Heart left ventricle (tissue), 16 donors: ENCODE measurements at places on chromosomes 11 and 22. TPM values are rescaled to one million over a fixed set of nuclear protein-coding genes. Genes with fewer than 3 reads are reported as not detected.
A peak's percentile ranks its signal among the peaks of the same experiment; 100 is the strongest.

DNA sequence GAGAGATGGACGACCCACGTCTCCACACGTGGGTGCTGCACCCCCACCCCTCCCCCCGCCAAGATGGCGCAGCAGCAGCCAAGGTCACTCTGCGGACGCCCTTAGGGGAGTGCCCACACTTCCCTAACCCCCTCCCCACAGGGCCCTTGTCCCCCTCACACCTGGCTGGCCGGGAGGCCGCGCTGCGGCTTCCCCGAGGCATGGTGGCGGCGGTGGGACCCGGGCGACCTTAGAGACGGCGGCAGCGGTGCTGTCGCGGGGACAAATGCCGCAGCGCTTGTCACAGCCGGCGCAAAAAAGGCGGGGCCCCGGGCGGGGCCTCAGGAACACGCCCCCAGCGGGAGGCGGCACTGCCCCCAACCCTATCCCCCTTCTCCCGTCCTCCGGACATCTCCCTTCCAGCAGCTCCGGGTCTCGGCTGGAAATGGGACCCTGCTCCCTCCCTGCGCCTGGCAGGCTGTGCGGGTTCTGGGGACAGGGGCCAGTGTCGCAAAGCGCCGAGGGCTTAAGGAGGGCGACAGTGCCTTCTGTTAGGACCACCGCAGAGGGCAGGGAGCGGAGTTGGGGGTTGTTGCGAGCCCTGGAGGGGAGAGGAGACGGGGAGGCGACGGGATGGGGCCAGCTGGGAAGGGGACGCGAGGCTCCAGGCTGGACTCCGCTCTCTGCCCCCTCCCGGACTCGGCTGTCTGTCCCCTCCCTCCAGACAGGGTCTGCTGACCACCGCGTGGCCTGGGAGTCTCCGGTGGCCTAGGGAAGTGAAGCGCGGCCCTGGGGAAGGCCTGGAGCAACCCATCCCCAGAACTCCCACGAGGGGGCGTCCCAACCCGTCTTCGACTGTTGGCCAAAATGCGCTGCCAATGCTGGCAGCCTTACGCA is at the start of gene CHCHD10:
CHCHD10 (minus strand) TSS at position 300 of the 876 bp plus-strand sequence; CDS start at position 202, 98 bp downstream.
- peak; percentile 88 for DNase-seq
- H3K27ac ChIP-seq, result peak within 1 kb of the TSS; percentile 95
- no peaks in the 10 kb centered on the region for H3K27me3 ChIP-seq
- H3K4me1 ChIP-seq, result peaks cover 49% of the 10 kb centered on the region

DNA sequence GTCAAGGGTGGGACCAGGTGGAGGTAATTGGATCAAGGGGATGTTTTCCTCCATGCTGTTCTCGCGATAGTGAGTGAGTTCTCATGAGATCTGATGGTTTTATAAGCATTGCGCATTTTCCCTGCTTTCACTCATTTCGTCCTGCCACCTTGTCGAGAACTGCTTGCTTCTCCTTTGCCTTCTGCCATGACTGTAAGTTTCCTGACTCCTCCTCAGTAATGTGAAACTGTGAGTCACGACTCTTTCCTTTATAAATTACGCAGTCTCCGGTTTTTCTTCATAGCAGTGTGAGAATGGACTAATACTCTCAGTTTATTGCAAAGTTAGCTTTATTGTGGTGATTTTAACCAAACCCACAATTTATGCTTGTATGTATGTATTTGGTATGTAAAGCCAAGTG is 878.5 kb upstream of the ANO3 start:
- no peaks in the 10 kb centered on the region for H3K36me3 ChIP-seq
- no peaks in the 10 kb centered on the region for H3K27me3 ChIP-seq
- DNase-seq, result no peak
- H3K27ac ChIP-seq, result no peak overlapping the region
- no peak overlapping the region for H3K4me3 ChIP-seq

GRCh38 chr22:19419464-19420178 is 11.9 kb downstream of the HIRA start:
- no peak for DNase-seq
- H3K4me1 ChIP-seq, result peaks cover 24% of the 10 kb centered on the region
- no peak overlapping the region for H3K27ac ChIP-seq
- no peaks in the 10 kb centered on the region for H3K36me3 ChIP-seq

DNA sequence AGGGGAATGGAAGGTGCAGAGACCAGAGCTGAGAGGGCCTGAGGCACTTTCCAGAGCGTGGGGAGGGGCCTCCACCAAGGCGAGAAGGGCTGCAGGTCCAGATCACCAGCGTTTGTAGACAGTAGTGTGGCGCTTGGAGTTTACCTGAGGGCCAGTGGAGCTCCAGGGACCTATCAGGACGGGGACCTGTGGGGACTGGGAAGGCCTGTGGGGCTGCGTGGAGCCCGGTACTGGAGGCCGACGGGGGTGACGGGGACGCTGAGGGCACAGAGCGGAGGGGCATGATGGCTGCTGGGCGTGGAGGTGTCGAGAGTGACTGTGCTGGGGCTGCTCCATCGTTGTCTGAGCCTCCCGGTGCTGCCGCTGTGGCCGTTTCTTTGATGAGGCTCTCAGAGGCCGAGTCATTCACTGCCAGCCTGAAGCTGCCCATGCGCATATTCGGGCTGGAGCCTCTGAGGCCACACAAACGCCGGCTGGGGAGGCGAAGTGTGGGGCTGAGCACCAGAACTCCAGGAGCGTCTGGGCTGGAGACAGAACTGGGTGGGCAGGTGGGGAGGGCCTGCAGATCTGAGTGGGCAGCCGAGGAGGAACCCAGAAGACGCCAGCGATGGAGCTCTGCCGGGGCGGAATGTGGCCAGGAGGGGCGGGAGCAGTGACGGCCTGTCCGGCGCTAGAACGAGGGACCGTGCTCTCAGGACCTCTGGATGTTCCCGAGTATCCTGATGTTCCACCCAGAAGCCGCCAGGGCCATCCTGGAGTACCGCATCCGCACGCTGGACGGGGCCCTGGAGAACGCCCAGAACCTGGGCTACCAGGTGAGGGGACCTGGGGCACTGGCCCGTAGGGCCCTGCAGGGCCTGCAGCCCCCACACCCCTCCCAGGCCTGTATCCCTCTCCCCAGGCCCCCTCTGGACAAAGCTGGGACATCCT is 2.6 kb downstream of the PGGHG start:
- H3K27me3 ChIP-seq, result peaks cover 5% of the 10 kb centered on the region
- DNase-seq, result peak; percentile 14
- no peak overlapping the region for H3K4me3 ChIP-seq
- no peaks in the 10 kb centered on the region for H3K36me3 ChIP-seq
- peaks cover 10% of the 10 kb centered on the region for H3K4me1 ChIP-seq

Gene DNAJC24
- 14.7 TPM for total RNA-seq

Gene THRSP
- total RNA-seq, result 0.35 TPM

Gene HBD
- not detected for total RNA-seq

DNA sequence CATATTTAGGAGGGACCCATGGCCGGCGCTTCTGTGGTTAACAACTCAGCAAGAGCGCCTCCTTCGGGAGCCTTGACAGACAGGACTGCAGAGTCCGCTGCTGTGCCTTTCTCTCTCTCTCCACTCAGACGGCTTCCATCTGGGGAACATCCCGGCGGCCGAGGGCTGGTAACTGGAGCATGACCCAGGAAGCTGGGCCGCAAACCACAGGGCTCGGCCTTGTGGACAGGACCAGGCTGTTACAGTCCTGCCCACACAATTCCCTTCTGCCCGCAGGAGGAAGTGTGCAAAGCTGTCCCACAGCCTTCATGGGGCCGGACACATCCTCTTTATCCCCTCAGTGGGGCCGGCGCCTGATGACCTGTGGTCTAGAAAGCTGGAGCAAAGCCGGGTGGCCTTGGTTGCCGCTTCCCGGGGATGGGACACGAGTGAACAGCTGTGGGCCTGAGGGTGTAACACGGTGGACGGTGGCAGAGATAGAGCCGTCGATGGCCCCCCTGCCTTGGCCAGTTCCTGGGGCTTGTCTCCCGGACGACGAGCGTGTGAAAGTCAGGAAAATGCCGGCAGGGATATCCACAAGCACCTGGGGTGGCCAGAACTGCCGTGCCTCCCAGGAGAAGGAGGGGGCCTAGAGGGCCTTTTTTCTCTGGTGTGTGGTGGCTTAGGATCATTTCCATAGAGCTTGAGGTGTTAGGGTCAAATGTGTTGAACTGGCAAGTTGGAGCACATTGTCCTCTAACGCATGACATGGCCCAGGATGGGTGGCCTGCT is 50.1 kb downstream of the FBLN1 start:
- DNase-seq, result peak; percentile 89
- no peak overlapping the region for H3K4me3 ChIP-seq
- H3K27ac ChIP-seq, result peak overlapping the region; percentile 86

Gene FOLR2
- total RNA-seq, result 136 TPM

DNA sequence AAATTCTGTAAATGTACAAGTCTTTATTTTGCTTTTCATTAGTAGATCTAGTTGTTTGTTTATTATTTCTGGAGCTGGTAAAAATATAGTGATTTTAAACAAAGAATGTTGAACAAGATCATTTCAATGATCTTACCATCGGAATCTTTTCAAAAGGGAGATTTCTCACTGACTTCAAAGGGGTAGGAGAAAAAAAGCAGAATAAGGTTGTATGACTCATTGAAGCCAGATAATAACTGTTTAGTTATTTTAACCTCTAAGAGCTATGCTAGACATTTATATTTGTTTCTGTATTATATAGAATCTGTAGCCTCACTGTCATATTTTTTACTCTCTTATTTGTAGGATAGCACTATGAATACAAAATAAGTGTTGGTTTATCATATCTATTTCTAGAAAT is 8.1 kb upstream of the PDE3B start:
- no peaks in the 10 kb centered on the region for H3K4me1 ChIP-seq
- H3K27ac ChIP-seq, result no peak overlapping the region
- no peaks in the 10 kb centered on the region for H3K36me3 ChIP-seq
- DNase-seq, result no peak
- no peak overlapping the region for H3K4me3 ChIP-seq

Gene RFPL3
- total RNA-seq, result not detected

- H3K36me3 ChIP-seq, result no peaks in the 10 kb centered on the region
- H3K27me3 ChIP-seq, result peaks cover 26% of the 10 kb centered on the region
- H3K4me3 ChIP-seq, result no peak overlapping the region
- no peak for DNase-seq
- H3K27ac ChIP-seq, result no peak overlapping the region
These were observed 10.4 kb downstream of the SPON1 start for GRCh38 chr11:13972944-13973343.

GRCh38 chr22:36257948-36258670 is 5.2 kb downstream of the APOL1 start:
- H3K4me1 ChIP-seq, result no peaks in the 10 kb centered on the region
- peaks cover 44% of the 10 kb centered on the region for H3K36me3 ChIP-seq
- no peak overlapping the region for H3K4me3 ChIP-seq
- no peak for DNase-seq
- H3K27ac ChIP-seq, result peak overlapping the region; percentile 60

DNA sequence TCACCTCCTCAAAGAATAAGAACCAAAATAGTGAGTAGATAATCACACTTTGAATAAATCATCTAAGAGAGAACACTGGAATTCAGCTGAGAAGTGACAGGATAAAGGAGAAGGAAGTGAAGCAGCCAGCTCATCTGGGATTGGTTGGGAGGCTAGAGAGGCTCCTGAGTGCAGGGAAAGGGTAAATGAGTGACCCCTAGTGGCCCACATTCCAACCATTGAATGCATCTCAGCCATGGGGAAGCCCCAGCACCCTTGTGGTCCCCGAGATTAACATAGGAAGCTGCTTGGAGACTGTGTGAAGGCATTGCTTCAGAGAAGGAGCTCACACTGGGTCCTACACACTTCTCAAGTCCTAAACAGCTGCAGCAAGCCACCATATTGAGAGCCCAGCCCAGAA is 82.3 kb downstream of the JRKL start:
- H3K27me3 ChIP-seq, result no peaks in the 10 kb centered on the region
- H3K4me1 ChIP-seq, result no peaks in the 10 kb centered on the region
- H3K4me3 ChIP-seq, result no peak overlapping the region
- DNase-seq, result no peak
- no peak overlapping the region for H3K27ac ChIP-seq

GRCh38 chr11:8286886-8287285 is 23.2 kb upstream of the LMO1 start:
- no peak overlapping the region for H3K4me3 ChIP-seq
- no peak for DNase-seq
- no peaks in the 10 kb centered on the region for H3K27me3 ChIP-seq
- no peak overlapping the region for H3K27ac ChIP-seq
- H3K36me3 ChIP-seq, result no peaks in the 10 kb centered on the region

DNA sequence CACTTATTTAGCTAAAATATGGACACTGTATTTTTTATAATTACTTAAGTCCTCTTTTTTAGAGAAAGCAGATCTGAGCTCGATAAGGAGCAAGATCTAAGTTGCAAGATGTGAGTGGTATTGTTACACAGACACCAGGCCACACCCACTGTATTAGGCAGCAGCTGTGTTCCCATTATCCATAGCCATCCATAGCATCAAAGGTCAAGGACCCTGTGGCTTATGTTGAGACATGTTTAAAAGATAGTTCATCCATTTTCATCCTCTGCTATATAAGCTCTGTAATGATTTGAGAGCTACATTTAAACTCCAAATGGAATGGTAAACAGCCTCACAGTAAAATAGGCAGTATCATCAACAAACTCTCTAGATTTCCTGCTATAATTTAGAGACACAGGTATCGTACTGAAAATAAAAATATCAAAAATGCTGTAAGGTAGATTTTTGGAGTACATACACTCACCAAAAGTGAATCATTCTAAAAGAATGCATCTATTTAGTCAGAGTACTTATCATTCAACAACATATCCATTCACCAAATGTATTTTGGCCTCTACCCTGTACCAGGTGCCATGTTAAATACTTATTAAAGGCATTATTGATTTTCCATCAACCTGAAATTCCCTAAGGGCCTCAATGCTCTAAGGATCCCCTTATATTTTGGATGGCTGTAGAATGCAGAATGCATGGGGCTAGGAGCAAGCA is 574.0 kb downstream of the LRRC4C start:
- H3K27me3 ChIP-seq, result no peaks in the 10 kb centered on the region
- H3K36me3 ChIP-seq, result no peaks in the 10 kb centered on the region
- no peak overlapping the region for H3K4me3 ChIP-seq
- no peak overlapping the region for H3K27ac ChIP-seq

GRCh38 chr11:123943738-123944137 is at the start of gene OR6T1:
OR6T1 (minus strand) TSS chr11:123943838; CDS start chr11:123943838, 0 bp downstream.
- H3K4me1 ChIP-seq, result no peaks in the 10 kb centered on the region
- no peak within 1 kb of the TSS for H3K4me3 ChIP-seq
- no peak for DNase-seq
- H3K27me3 ChIP-seq, result no peaks in the 10 kb centered on the region
- H3K36me3 ChIP-seq, result no peaks in the 10 kb centered on the region
- H3K27ac ChIP-seq, result no peak within 1 kb of the TSS

GRCh38 chr11:70088735-70089250 is 10.7 kb downstream of the ANO1 start:
- no peaks in the 10 kb centered on the region for H3K27me3 ChIP-seq
- no peaks in the 10 kb centered on the region for H3K36me3 ChIP-seq
- H3K27ac ChIP-seq, result no peak overlapping the region

DNA sequence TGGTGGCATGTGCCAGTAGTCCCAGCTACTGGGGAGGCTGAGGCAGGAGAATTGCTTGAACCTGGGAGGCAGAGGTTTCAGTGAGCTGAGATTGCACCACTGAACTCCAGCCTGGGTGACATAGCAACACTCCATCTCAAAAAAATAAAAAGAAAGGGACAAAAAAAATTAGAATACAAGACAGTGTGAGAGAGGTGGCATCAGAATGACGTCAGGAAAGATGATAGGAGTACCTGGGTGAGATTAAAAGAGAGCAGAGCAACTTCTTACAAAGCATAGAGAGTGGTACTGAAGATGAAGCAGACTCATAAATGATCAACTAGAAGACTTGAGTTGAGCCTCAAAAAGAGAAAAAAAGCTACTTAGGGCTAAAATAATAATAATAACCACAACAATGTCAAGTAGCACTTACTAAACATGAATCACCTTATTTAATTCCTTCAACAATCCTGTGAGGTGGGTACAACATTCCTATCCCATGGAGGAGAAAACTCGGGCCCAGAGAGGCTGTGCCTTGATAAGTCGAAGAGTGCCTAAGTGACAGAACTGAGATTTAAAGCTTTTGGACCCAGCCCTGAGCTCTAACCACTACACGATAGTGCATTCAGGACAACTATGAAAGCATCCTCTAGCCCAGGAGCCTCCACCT is 5.2 kb upstream of the SLN start:
- no peak overlapping the region for H3K4me3 ChIP-seq
- H3K27ac ChIP-seq, result no peak overlapping the region
- H3K36me3 ChIP-seq, result no peaks in the 10 kb centered on the region
